Karpas-422 (cell line): ENCODE measurements at places on chromosomes 4 and X. TPM values are rescaled to one million over a fixed set of nuclear protein-coding genes. Genes with fewer than 3 reads are reported as not detected.

- no peak for DNase-seq
- no peaks in the 10 kb centered on the region for H3K36me3 ChIP-seq
- no peaks in the 10 kb centered on the region for H3K4me1 ChIP-seq
- no peak overlapping the region for H3K4me3 ChIP-seq
- no peak overlapping the region for H3K27ac ChIP-seq
- no peaks in the 10 kb centered on the region for H3K27me3 ChIP-seq
Measured at GRCh38 chrX:3526731-3527130, 180.3 kb upstream of the MXRA5 start.

GRCh38 chrX:3379111-3379510 lies 32.7 kb upstream of the MXRA5 start:
- H3K27me3 ChIP-seq, result no peaks in the 10 kb centered on the region
- H3K4me1 ChIP-seq, result no peaks in the 10 kb centered on the region
- H3K27ac ChIP-seq, result no peak overlapping the region

DNA sequence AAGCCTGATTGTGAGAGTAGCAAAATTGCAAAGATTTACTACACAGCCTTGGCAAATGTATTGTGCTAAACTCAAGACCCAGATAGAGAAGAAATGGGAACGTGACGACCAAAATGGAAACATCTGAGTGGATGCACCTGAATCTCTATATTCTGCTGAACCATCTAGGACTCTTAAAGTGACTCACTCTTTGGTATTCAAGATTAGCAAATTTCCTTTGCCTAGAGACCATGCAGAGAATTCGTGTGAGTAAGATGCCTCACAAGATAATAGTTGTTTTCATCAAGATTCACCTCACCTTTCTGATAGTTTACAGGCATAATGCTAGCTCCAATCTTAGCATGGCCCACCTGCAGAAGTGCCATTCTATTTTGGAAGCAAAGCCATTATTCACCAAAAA lies 14.4 kb upstream of the ATOH1 start:
- H3K4me1 ChIP-seq, result no peaks in the 10 kb centered on the region
- no peak overlapping the region for H3K4me3 ChIP-seq
- H3K36me3 ChIP-seq, result no peaks in the 10 kb centered on the region
- DNase-seq, result no peak
- H3K27me3 ChIP-seq, result no peaks in the 10 kb centered on the region

DNA sequence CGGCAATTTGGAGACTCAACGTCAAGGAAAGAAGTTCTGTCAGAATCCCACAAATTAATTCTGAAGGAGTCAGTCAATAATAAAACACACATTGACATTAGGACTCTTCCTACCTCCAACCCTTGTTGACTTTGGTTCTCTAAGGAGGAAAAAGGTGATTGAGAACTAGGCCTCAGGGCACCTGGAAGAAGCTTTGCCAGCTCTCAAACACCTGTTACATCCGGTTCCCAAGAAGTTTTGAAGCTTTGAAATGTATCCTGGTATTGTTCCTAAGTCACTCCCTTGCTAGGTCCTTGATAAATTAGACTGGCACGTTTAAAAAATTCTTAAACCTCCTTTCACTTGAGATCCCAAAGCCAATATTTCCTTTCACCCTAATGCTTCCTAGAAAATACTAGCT lies 1.7 kb upstream of the CCDC160 start:
- no peak overlapping the region for H3K27ac ChIP-seq
- H3K36me3 ChIP-seq, result no peaks in the 10 kb centered on the region
- H3K4me1 ChIP-seq, result no peaks in the 10 kb centered on the region
- no peak overlapping the region for H3K4me3 ChIP-seq
- H3K27me3 ChIP-seq, result no peaks in the 10 kb centered on the region
- no peak for DNase-seq

GRCh38 chr4:101136373-101137370 lies 210.7 kb downstream of the PPP3CA start:
- no peak overlapping the region for H3K27ac ChIP-seq
- H3K27me3 ChIP-seq, result no peaks in the 10 kb centered on the region
- H3K4me1 ChIP-seq, result no peaks in the 10 kb centered on the region
- H3K36me3 ChIP-seq, result no peaks in the 10 kb centered on the region
- H3K4me3 ChIP-seq, result no peak overlapping the region
- DNase-seq, result no peak

DNA sequence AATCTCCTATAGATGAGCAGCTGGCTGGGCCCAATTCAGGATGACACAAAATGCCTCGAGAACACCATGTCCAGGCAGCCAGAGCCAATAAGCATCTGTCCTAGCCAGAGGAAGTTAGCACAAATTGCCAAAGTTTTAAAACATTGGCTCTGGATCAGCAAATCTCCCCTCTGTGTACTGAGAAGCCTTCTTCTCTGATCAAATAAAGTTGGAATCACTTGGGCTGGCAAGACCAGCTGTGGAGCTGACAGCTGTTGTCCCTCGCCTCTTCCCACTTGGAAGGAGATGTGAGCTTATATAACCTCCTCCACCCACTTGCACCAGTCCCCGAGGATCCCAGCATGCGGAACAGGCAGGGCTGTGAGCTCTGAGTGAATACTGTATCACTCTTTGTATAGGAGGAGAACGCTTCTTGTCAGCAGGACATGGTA lies 183.9 kb downstream of the OPHN1 start:
- H3K27me3 ChIP-seq, result no peaks in the 10 kb centered on the region
- no peak overlapping the region for H3K4me3 ChIP-seq

DNA sequence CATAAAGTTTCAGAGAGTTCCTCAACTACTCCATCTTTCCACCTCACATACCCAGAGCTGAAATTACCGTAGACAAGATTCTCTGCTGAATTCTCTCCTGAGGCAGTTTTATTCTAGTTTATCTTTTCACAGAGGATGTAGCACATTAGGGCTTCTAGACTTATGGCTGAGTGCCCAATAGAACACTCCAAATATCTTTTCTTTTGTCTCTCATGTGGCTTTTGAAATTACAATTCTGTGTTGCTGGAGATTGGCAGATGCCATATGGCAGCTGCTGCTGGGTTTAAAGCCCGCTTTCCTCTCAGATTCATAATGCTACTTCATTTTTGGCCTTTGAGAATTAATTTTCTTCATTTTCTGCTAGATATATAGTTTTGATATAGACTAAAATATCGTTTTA lies 107.6 kb upstream of the BANK1 start:
- no peak overlapping the region for H3K4me3 ChIP-seq
- H3K27me3 ChIP-seq, result no peaks in the 10 kb centered on the region
- no peak overlapping the region for H3K27ac ChIP-seq
- no peak for DNase-seq

FAM241A gene
- 0.14 and 0.60 TPM in 2 replicates for total RNA-seq

MAOA gene
- total RNA-seq, result not detected in 2 replicates

THOC2 gene
- total RNA-seq, result 86.1 and 136 TPM in 2 replicates
